ENCODE measurements at places on chromosomes 5 and 9.

DNA sequence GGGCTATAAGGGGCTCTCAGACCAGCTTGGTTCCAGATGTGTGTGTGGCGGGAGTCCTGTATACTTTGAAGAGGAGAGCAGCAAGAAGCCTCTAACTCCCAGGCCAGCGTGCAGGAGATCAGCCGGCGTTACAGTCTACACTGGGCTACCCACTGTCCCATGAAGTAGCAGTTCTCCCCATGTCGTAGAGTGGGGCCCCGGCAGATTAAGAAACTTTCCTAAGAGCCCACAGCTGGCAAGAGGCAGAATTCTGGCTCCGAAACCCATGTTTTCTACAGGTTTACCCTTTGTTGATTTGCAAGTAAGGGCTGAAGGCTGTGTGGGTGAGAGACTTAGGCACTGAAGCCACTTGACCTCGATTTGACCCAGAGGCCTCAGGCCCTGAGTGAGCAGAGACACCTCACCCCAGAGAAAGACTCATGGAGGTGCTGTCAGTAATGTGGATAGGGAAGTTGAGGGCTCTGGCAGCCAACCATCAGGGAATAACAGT is 881 bp upstream of the B4GALT1 start:
- H3K4me3 ChIP-seq, result peak overlapping the region; percentile 43
- DNase-seq, result no peak
- no peaks in the 10 kb centered on the region for H3K36me3 ChIP-seq
- H3K27ac ChIP-seq, result no peak overlapping the region
- peaks cover 7% of the 10 kb centered on the region for H3K27me3 ChIP-seq

- no peak overlapping the region for H3K27ac ChIP-seq
- no peaks in the 10 kb centered on the region for H3K36me3 ChIP-seq
- no peak overlapping the region for H3K4me3 ChIP-seq
- no peak for DNase-seq
- H3K27me3 ChIP-seq, result no peaks in the 10 kb centered on the region
Measured at GRCh38 chr5:57776035-57776434, 293.4 kb upstream of the ACTBL2 start.

- H3K4me3 ChIP-seq, result no peak overlapping the region
- H3K36me3 ChIP-seq, result no peaks in the 10 kb centered on the region
- H3K27ac ChIP-seq, result no peak overlapping the region
Measured at GRCh38 chr9:14478175-14479162, 164.5 kb upstream of the NFIB start.

- H3K36me3 ChIP-seq, result no peaks in the 10 kb centered on the region
- H3K27me3 ChIP-seq, result no peaks in the 10 kb centered on the region
- H3K27ac ChIP-seq, result no peak overlapping the region
- no peak overlapping the region for H3K4me3 ChIP-seq
- H3K4me1 ChIP-seq, result no peaks in the 10 kb centered on the region
Measured at GRCh38 chr5:180467028-180467975, 26.9 kb upstream of the CNOT6 start.
